ENCODE measurements at places on chromosomes 7 and 10. TPM values are rescaled to one million over a fixed set of nuclear protein-coding genes. Genes with fewer than 3 reads are reported as not detected.

Gene HILPDA
- total RNA-seq, result 6.2 TPM

Gene ARPC1A
- total RNA-seq, result 149 TPM

Gene NEBL
- 30.6 TPM for total RNA-seq

Gene SPDYE2
- total RNA-seq, result 0.22 TPM

Gene SPDYE8
- total RNA-seq, result not detected

Gene C10orf62
- total RNA-seq, result 0.26 TPM

Gene GBX1
- not detected for total RNA-seq

Gene GLI3
- 23.1 TPM for total RNA-seq

Gene SPDYE6
- total RNA-seq, result not detected

Gene PDE1C
- 0.14 TPM for total RNA-seq

Gene EPDR1
- total RNA-seq, result not detected

Gene AEBP1
- total RNA-seq, result not detected

Gene ANK3
- total RNA-seq, result 3.3 TPM

Gene PITX3
- total RNA-seq, result not detected

Gene GPR37
- 1.9 TPM for total RNA-seq

Gene FAM25C
- total RNA-seq, result not detected

Gene CRYGN
- total RNA-seq, result not detected

Gene AMZ1
- total RNA-seq, result not detected

Gene SPDYE5
- total RNA-seq, result 0.16 TPM

Gene DNAJC12
- 9.5 TPM for total RNA-seq

Gene RELN
- not detected for total RNA-seq

Gene PLXNA4
- total RNA-seq, result not detected

Gene ASB10
- not detected for total RNA-seq

Gene FKBP9
- 111 TPM for total RNA-seq

Gene FEZF1
- total RNA-seq, result not detected

Gene ADCY1
- 0.61 TPM for total RNA-seq

Gene MYO3A
- not detected for total RNA-seq

Gene FGFBP3
- 1.1 TPM for total RNA-seq

Gene EPO
- total RNA-seq, result not detected

Gene EMX2
- total RNA-seq, result not detected

Gene ZNF736
- total RNA-seq, result 9.2 TPM

Gene C10orf143
- total RNA-seq, result 4.9 TPM

Gene KLF14
- total RNA-seq, result not detected

Gene SPAM1
- not detected for total RNA-seq

Gene ODAD2
- total RNA-seq, result 1.3 TPM

Gene BICC1
- total RNA-seq, result 15.6 TPM

Gene CALN1
- not detected for total RNA-seq

Gene STRIP2
- total RNA-seq, result 18.3 TPM

Gene POP7
- total RNA-seq, result 59.2 TPM

Gene CDK1
- total RNA-seq, result 48.8 TPM

Gene FBXO24
- total RNA-seq, result 0.37 TPM

Gene TUBB8
- total RNA-seq, result not detected

Gene BHLHA15
- total RNA-seq, result 6.0 TPM

Gene RADIL
- total RNA-seq, result not detected

Gene SLC13A1
- total RNA-seq, result not detected

Gene OGDHL
- total RNA-seq, result 0.22 TPM

Gene ZPBP
- total RNA-seq, result not detected

Gene RGR
- total RNA-seq, result not detected

Gene HECW1
- total RNA-seq, result 0.27 TPM

Gene PIK3CG
- total RNA-seq, result not detected

Gene ASZ1
- total RNA-seq, result not detected
